BJ (cell line): ENCODE measurements at places on chromosomes 4 and X.

DNA sequence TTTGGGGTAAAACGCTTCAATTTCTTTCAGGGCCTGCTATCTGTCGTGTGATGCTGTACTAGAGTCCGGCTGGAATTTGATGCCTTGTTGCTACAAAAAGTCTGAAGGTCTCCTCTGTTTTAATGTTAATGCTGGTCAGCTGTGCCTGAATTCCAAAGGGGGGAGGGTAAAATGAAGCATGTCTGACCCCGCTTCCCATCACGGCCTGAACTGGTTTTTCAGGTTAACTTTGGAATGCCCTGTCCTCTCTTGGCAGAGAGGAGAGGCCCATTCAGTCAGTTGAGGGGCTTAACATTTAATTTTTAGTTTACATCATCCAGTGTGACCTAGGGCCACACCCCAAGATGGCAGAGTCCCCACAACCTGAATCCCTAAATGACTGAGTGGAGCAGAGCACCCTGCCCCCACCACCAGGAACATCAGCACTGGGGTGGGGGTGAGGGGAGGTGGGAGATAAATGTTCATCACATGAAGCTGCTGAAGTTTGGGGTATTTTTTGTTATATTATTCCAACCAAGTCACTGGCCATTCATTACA is 47.9 kb upstream of the GPR78 start:
- DNase-seq, result no peak

DNA sequence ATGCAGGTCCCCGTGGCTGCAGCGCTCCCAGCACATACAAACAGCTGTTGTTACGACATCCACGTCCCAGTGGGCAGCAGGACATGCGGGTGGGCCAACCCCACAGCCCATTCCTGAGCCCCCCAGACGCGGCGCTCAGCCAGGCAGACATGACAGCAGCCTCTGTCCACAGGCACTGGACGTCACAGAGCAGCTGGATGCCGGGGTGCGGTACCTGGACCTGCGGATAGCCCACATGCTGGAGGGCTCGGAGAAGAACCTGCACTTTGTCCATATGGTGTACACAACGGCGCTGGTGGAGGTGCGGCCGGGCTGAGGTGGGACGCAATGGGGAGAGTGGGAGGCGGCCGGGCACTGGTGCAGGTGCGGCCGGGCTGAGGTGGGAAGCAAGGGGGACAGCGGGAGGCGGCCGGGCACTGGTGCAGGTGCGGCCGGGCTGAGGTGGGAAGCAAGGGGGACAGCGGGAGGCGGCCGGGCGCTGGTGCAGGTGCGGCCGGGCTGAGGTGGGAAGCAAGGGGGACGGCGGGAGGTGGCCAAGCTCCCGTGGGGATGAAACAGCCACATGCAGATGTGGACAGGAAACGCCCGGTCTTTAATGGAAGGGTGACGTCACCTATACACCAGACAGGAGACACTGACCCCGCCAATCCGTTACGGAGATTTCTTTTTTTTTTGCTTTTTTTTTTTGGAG is 9.4 kb downstream of the PLCXD1 start:
- DNase-seq, result no peak

GRCh38 chrX:27619459-27619858 is 29.3 kb downstream of the DCAF8L2 start:
- DNase-seq, result no peak

- DNase-seq, result no peak
Observed at GRCh38 chr4:81093720-81094401, 63.4 kb downstream of the BMP3 start.

- no peak for DNase-seq
Observed at GRCh38 chr4:139050446-139050845, 34.9 kb downstream of the NOCT start.

- DNase-seq, result no peak
Observed at GRCh38 chrX:8846266-8846665, 45.1 kb upstream of the FAM9A start.

DNA sequence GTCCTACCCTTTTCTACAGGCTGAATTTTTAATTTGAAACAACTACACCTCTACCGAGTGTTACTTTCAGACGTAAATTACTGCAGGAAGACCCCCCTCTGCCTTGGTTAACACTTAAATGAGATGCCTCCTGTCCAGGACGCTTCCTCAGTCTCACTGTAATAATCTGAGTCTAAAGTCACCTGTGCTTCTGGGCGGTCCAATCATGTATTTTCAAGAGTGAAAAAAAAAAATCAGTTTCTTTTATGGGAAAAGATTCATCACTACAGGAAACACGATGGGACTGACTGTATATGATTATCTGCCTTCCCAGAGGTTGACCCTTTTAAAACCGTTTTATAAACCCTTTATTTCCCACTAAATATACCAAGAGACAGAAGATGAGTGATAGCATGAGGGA is 776 bp downstream of the RBM47 start:
- DNase-seq, result no peak

DNA sequence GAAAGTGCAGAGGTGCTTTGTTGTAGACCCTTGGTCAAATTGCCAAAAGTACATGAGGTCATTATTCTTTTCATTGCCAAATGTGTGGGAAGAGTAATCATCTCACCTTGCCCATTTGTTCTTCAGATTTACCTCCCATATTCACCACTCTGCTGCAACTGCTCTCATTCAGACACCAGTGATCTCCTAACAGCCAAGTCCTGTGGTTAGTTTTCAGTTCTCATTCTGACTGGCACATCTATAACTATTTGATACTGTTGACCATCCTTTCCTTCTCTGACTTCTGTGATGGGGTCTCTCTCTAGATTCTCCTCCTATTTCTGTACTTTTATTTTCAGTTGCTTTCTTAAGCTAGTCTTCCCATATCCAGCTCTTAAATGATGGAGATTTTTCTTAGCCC is 39.8 kb downstream of the GRIA3 start:
- DNase-seq, result no peak

DNA sequence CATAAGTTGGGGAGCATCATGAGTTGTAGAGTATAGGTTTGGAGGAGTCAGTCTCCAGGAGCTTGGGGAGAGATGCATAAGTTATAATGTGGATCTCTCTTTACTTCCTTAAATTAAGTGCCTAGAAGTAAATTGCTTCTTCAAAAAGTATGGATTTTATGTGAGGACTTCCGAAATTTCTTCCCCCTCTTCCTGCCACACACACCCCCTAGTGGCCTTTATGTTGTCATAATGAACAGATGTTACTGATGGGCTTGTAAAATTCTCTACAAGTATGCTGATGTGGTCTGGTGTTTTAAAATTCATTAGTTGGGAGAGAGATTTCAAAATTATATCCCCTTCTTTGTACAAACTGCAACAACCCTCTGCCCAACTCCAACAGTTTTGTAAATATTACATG is 2.3 kb upstream of the METTL14 start:
- peak; percentile 3 for DNase-seq

DNA sequence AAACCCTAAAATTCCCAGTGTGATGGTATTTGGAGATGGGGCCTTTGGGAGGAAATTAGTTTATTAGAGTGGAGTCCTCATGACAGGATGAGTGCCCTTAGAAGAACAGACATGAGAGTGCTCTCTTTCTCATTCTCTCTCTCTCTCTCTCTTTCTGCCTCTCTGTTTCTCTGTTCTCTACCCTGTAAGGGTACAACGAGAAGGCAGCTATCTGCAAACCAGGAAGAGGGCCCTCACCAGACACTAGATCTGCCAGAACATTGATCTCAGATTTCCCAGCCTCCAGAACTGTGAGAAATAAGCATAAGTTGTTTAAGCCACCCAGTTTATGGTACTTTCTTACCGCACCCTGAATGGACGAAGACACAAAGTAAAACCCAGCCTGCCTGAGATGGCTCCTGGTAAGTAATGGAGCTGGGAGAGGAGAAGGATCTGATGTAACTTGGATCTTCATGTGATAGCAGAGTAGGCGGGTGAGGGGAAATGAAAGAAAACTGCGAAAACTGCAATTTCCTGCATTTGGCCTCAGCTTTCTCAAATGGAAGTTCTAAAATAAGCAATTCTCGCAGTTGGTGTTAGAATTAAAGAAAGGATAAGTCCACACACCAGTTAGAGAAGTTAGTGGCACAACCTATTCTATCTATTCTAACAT is 8.7 kb upstream of the CDS1 start:
- no peak for DNase-seq

- DNase-seq, result no peak
Observed at GRCh38 chr4:42489095-42489494, 91.8 kb downstream of the SHISA3 start.

- no peak for DNase-seq
Observed at GRCh38 chrX:72630185-72630584, 57.5 kb upstream of the HDAC8 start.

DNA sequence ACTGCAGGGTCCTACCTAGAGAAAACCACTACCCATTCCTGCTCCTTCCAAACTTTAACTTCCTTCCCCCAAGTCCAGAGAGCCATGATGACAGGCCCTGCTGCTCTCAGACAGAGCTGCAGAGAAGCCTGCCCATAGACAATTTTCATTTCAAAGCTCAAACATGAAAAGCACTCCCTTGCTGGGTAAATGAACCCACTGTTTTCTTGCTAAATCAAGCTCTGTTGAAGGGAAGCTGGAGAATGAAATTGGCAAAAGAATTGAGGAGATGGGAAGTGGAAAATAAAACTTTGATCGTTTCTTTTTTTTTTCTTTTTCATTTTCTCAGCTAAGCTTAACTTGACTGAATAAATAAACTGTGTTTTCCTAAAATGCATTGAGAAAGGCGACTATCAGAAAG is 331.1 kb upstream of the CPEB2 start:
- no peak for DNase-seq

DNA sequence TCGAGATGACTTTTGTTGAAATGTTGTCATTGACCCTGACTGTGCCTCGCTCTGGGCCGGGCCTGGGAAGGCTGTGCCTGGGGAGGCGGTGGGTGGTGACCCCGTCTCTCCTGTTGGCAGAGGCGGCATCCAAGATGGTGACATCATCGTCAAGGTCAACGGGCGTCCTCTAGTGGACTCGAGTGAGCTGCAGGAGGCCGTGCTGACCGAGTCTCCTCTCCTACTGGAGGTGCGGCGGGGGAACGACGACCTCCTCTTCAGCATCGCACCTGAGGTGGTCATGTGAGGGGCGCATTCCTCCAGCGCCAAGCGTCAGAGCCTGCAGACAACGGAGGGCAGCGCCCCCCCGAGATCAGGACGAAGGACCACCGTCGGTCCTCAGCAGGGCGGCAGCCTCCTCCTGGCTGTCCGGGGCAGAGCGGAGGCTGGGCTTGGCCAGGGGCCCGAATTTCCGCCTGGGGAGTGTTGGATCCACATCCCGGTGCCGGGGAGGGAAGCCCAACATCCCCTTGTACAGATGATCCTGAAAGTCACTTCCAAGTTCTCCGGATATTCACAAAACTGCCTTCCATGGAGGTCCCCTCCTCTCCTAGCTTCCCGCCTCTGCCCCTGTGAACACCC is 36.4 kb downstream of the HTRA3 start:
- no peak for DNase-seq

DNA sequence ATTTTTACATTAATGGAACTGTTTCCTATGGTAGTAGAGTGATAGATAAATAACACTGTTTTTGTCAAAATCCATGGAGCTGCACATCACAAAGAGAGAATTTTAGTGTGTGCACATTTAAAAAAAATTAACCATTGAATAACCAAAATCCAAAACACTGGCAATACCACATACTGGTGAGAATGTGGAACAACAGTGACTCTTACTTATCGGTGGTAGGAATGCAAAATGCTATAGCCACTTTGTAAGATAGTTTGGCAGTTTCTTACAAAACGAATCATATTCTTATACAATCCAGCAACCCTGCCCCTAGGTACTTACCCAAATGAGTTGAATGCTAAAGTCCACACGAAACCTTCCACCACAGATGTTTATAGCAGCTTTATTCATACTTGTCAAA is 229.6 kb upstream of the GPR101 start:
- no peak for DNase-seq

DNA sequence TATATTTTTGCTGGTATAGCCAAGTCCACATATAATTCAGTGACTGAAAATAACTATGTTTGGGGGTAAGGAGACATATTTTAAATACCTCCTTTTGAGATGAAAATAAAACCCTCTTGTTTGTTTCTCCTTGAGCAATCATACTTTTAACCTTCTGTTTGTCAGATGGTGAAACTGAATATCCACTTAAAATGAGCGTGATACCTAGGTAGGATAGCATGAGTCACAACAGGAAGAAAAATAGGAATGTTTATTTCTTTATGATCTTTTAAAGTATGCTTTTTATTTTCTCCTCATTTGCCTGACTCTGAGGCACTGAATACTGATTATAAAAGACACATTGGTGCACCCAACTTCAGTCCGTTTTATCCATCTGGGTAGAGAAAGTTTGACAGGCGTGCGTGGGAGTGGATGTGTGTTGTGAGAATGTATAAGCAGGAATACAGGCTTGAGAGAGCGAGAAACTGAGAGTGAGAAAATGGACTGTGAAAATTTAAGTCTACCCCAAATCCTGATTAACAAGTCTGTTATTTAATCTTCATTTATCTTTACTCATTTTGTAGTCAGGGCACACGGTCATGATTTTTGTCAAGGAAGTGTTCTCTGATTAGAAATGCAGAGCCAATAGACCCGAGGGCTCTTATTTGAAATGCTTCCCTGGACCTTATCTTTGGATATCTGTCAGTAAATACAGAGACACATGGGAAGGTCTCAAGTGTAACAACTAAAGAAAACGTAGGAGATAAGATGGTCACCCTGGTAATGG is 62.1 kb upstream of the ANTXR2 start:
- no peak for DNase-seq

DNA sequence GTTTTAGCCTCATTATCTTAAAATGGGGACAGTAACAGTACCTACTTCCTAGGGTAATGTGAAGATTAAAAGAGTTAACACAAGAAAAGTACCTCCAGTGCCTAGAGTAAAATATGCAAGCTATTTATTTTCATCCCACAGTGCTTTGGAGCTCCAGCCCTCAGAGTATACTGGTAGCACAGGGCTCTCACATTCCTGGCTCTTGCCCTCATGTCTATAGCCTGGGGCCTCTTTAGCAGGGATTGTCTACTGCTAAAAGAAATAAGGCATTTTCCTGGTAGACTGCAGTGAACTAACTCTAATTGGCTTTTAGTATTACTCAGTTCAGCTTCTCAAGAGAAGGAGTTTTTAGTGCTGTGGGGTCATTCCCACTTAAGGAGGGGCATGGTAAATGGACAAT is 60.8 kb downstream of the RRAGB start:
- DNase-seq, result peak; percentile 32

DNA sequence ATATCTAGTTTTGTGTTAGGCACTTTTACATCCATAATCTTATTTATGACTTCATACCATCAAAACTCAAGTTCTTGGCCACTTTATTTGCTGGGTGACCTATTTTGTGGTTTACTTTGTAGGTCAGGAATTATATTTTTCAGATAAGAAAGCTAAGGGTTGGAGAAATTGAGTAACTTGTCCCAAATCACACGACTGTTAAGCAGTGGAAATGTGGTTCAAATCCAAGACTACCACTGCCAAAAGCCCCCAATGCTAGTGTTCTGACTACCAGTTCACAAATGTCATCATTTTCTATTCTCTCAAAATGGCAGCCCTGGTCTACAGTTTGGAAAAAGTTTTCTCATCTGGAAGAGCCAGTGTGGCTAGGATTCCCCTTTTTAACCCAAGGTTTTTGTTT is 74.6 kb downstream of the OPHN1 start:
- no peak for DNase-seq

DNA sequence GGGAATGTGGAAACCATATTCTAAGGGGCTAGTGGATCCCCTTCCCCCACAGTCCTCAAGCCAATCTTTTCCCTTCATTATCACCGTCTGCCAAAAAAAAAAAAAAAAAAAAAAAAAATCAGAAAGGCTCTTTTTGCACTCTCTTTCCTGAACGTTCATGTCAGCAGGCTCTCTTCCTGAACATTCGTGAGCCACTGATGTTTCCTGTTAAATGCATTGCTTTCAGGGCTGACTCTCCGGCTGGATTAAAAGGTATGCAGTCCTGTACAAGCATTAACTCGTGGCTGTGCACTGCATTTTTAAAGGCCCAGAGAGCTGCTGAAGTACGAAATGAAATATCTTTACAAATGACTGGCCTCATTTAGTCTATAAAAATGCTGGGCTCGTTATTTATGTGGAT is 34.0 kb upstream of the TSPAN5 start:
- no peak for DNase-seq
